CD4-positive, alpha-beta T cell treated with Interleukin-17A for 1 hour (primary cell): ENCODE measurements at places on chromosomes 12 and 14.

- no peak for DNase-seq
Observed at GRCh38 chr12:94247246-94247645, 98.9 kb downstream of the PLXNC1 start.

GRCh38 chr14:23118506-23119362 lies at the start of gene CEBPE:
Gene CEBPE (minus strand): TSS chr14:23119255. CDS start chr14:23119091, 164 bp downstream.
- no peak for DNase-seq

DNA sequence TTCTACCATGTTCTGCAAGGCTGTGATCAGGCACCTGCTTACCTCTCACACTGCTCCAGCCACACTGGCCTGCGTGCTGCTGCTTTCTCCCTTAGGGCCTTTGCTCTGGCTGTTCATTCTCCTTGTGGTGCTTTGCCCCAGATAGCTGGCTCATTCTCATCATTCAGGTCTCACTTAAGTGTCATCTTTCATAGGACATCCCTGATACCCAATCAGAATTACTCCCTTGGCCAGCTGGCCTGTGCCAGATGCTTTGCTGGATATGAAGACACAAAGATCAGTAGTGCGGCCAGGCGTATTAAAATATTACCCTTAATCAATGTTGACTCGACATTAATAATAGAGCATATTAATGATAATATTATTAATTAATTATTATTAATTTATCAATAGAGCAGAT lies 143.8 kb upstream of the FGD4 start:
- no peak for DNase-seq

DNA sequence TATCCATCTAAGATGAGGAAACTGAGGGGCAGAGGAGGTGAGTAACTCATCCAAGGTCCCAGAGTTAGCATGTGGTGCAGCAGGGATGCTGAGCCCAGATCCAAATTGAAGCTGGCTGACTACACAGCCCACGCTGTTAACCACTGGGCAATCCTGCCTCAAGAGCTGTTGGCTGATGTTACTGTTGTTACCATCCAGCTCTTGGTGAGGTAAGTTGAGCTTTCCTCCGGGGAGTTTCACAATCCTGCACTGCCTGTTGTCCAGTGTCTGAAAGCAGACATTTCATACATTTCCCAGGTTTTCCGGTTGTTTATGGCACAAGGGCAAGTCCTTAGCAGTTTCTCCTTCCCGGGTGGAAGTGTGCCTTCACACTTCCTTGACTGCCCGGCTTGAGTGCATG lies 14.5 kb downstream of the CYP46A1 start:
- no peak for DNase-seq

- DNase-seq, result no peak
Observed at GRCh38 chr14:30883508-30884294, 9.3 kb downstream of the COCH start.

GRCh38 chr14:60656686-60657455 lies 7.6 kb upstream of the SIX1 start:
- no peak for DNase-seq

DNA sequence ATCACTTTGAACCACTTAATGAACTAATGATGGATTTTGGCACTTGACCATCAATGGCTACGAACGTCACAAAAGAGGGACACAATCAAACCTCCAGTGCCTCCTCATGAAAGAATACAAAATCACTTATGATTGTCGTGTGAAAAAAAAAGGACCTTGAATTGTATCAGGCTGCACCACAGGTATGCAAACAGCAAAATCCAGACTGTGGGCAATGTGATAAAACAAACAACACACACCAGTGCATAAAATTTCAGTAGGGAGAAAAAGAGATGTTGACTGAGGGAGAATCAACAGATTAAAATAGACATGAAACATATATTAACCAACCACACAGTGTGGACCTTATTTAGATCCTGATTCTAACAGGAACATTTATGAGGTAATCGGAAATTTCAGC lies 2.6 kb downstream of the TSPAN8 start:
- DNase-seq, result no peak
